ENCODE measurements at places on chromosomes 5 and 9.

DNA sequence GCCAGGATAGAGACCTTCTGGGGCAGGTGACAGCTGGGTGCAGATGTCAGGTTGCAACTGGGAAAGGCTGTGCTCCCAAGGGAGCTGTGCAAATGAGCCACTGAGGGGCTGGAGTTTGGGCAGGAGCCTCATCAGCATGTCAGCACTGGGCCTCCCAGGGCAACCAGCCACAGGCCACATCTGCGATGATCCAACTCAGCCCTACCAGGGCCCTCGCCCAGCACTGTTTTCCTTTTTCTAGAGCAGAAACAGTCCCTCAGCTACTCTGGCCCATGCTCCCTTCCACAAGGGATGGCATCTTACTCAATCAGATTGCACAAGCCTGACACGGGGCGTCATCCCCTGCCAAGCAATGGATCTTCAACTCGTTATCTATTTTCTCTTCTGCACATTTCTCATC lies 24.8 kb downstream of the NIPAL4 start:
- DNase-seq: no peak

- DNase-seq: no peak
Measured at GRCh38 chr5:151019331-151019730, 1.1 kb upstream of the GPX3 start.

GRCh38 chr9:101479338-101480030 lies 43.9 kb upstream of the ALDOB start:
- DNase-seq: no peak

DNA sequence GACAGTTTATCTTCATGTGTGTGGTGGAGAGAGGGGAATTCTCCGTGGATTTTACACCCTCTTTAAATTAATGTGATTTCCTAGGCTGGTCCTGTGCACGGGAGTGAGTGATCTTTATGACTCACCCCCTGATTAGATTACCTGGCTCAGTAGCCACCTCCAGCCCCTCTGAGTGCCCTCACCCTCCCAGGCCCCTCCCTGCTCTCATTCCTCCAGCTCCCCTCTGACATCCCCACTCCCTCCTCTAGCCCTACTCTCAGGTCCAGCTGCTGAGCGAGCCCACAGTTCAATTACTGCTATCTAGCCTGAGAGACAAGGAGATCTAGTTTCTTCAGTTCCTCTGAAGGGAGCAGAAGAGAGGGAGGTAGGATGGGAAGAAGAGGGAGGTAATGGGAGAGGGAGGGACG lies 61.8 kb upstream of the ARAP3 start:
- DNase-seq: no peak

GRCh38 chr5:92126182-92126581 lies 743.1 kb upstream of the ARRDC3 start:
- DNase-seq: no peak

DNA sequence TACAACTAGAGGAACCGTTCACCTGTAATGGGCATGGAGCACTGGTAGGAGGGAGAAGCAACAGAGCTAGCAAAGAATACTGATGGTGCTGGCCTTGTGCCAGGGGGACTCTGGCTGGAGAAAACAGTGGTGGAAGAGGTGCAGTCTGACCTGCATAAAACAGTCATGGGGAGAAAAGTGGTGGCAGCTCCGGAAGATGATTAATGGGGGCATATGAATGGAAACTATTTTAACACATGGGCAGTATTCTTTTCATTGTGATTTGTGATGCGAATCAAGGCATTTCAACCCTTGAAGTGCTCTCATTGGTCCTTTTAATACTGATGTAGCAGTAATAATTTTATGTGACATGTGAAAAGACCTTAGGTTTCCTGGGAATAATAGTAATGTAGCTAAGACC lies 219.6 kb downstream of the ADAMTS6 start:
- DNase-seq: peak; percentile 8

Data from HEK293T (cell line).